ENCODE measurements at places on chromosomes 7 and 10. TPM values are rescaled to one million over a fixed set of nuclear protein-coding genes. Genes with fewer than 3 reads are reported as not detected.

CDK14 gene
- 38.5 TPM for polyA plus RNA-seq

FOXI2 gene
- polyA plus RNA-seq: 1.3 TPM

MAT1A gene
- polyA plus RNA-seq: 0.81 TPM

TMEM213 gene
- 44.4 TPM for polyA plus RNA-seq

MKI67 gene
- 46.6 TPM for polyA plus RNA-seq

CTAGE8 gene
- 6.8 TPM for polyA plus RNA-seq

FXYD4 gene
- polyA plus RNA-seq: not detected

CDHR1 gene
- polyA plus RNA-seq: 1.2 TPM

AGAP4 gene
- 46.3 TPM for polyA plus RNA-seq

EMX2 gene
- 142 TPM for polyA plus RNA-seq

RBM20 gene
- 4.6 TPM for polyA plus RNA-seq

FFAR4 gene
- polyA plus RNA-seq: 0.01 TPM

ZNF727 gene
- 0.58 TPM for polyA plus RNA-seq

THSD7A gene
- 86.8 TPM for polyA plus RNA-seq

UCMA gene
- polyA plus RNA-seq: not detected

CLDN3 gene
- polyA plus RNA-seq: 43.5 TPM

SORCS1 gene
- polyA plus RNA-seq: 19.8 TPM

UTF1 gene
- 0.26 TPM for polyA plus RNA-seq

LRGUK gene
- 1.6 TPM for polyA plus RNA-seq

GIGYF1 gene
- 37.4 TPM for polyA plus RNA-seq

GPR15LG gene
- polyA plus RNA-seq: 0.18 TPM

FBXO24 gene
- polyA plus RNA-seq: 1.0 TPM

LRMDA gene
- polyA plus RNA-seq: 23.0 TPM

PARP12 gene
- polyA plus RNA-seq: 15.2 TPM

TOMM7 gene
- polyA plus RNA-seq: 388 TPM

CTTNBP2 gene
- polyA plus RNA-seq: 28.6 TPM

CDK13 gene
- polyA plus RNA-seq: 55.3 TPM

GRID1 gene
- polyA plus RNA-seq: 1.5 TPM

CC2D2B gene
- polyA plus RNA-seq: 1.3 TPM

TMEM176B gene
- 105 TPM for polyA plus RNA-seq

DDX50 gene
- 69.3 TPM for polyA plus RNA-seq

EPO gene
- polyA plus RNA-seq: not detected
